Esophagus squamous epithelium (tissue), 5 donors: ENCODE measurements at places on chromosomes 4 and X.

DNA sequence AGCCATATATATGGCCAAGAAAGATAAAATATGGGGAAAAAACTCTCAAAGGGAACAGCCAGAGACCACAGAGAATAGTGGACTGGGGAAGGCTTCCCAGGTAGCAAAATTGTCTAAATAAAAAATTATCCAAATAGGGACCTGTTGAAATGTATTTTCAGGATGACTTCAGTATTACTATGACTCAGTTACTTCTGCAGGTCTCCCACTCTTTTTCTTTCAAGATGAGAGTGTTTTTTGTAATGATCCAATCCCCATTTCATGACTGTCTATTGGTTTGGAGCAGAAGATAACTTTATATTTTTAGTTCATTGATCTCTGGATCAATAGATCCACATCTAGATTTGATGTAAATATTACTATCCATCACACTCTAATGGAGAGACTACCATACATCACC, 372.1 kb upstream of the EMCN start:
- no peak for DNase-seq

- DNase-seq, result no peak
Observed at GRCh38 chrX:72272868-72273267, 4.2 kb downstream of the RPS4X start.

DNA sequence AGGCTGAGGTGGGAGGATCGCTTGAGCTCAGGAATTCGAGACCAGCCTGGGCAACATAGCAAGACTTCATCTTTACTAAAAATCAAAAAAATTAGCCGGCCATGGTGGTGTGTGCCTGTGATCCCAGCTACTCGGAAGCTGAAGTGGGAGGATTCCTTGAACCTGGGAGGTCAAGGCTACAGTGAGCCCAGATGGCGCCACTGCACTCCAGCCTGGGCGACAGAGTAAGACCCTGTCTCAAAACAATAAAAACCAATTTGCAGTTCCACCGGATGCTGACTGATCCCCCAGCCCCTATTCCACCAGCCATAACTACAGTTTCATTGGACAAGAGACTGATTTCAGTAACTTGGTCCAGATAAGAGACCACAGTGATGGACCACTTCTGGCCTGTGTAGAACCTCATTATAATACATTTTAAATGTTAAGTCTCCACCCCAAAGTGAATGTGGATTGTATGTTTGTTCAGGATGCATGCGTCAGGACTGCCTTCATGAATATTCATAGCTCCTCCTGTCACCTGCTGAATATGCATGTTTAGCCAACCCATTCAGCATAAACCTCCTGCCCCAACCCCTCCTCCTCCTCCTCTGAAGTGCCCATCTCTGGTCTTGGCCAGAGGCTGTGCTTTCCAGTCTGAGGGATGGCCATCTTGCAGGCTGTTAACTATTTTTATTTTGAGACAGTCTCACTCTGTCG, 2.3 kb upstream of the SLBP start:
- no peak for DNase-seq

- DNase-seq, result no peak
Observed at GRCh38 chr4:109649872-109650271, 53.4 kb downstream of the CASP6 start.

DNA sequence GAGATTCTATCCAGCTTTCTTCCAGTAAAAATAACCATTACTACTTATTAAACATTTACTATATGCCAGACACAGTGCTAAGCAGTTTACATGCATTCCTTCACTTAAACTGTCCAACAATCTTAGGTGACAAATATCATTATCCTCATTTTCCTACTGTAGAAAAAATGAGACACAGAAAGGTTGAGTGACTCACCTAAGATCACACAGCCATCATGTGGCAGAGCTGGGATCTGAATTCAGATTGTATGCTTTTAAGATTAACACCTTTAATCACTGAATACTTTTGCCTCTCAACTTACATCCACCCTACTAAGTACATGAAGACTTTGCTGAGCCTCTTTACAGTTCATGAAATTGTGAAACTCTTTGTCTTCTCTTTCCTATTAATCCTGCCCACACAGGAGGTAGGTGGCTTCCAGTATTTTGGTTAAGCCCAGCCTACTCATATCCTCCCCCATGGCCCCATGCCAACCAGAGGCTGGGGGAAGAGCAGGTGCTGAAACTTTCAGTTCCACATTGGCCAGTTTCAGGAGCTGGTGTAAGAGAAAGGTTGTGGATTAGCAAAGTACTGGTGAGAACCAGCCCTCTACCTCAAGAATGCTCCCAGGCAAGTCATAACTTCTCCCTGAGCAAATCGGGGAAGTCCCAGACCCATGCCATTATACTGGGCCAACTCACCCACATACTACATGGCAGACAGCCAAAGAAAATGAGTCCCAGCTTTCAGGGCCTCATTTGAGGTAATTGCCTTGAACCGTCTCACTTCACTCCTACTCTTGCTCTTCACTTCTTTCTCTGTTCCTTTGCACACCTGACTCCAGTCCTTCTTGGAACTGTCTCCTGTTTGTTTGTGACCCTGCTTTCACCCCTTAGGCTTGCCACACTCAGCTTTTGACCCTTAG, 211.1 kb downstream of the GUCY2F start:
- peak; percentile 0 for DNase-seq

DNA sequence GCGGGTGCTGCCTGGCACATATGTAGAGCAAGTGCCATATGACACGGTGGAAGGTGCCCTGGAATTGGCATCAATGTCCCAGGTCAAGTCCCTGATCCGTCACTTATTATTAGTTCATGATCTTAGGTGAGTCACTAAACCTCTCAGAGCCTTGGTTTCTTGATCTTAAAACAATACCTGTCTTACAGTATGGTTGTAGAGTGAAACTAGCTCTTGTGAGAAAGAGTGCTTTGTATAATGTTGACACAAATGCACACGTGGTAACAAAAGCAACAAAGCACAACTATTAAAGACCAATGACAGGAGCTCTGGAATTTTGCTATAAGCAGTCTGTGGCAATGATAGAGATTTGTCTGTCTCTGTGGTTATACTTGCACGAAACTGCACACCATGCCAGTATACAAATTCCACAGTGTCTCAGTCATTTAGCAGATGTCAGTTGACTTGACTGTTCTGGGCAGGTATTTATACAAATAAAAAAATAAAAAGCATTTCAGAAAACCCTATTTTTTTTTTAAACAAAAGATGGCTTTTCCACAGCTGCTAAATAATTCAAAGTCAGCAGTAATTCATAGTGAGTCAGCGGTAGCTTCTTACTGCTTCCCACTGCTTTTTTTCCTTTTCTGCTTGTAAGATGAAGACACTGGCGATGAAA, 19.7 kb upstream of the ACSL1 start:
- no peak for DNase-seq

GRCh38 chr4:5467111-5467510, 241.2 kb downstream of the EVC2 start:
- no peak for DNase-seq

DNA sequence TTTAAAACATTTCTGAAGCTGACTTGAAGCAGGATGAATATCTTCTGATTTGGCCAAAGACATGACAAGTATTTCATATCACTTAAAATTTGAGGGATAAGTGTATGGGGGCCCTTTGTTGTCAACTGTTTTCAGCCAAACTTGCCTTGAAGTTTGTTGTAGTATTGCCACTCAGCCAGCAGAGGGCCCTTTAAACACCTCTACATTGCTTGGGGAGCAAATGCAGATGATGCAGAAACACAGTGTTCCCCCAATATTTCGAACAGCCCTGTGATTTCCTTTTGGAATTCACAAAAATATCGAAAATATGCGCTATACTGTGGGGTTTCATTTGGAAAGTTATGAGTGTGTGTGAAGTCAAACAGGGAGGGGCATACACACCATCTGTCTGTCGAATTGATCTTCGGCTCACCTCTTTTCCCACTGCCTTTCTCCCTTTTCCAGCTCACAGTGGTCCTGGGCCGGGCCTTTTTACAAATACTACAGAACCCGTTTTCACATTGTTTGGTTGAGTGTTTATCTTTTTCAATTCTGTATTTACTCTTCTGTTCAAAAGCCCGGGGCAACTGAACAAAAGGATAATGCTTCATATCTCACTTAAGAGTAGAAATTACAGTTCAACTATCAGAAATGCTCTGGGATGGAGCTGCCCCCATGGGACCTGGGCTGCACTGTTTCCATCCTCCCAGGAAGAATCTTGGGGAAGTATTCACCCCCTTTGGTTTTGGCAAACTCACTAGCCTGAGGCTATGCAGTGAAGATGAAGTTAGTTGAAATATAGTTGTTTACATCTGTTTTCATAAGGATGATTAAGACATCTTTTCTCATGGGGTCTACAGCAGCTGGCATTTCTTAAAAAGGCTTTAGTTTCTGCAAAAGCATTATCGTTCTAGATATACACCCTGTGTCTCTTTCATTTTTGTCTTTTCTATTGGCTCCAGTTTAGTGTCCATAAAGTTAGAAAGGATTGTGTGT, 137.6 kb downstream of the EGF start:
- no peak for DNase-seq

- no peak for DNase-seq
Observed at GRCh38 chrX:105706041-105706440, 116.3 kb upstream of the NRK start.

- no peak for DNase-seq
Observed at GRCh38 chrX:137916090-137916746, 350.3 kb downstream of the ZIC3 start.

DNA sequence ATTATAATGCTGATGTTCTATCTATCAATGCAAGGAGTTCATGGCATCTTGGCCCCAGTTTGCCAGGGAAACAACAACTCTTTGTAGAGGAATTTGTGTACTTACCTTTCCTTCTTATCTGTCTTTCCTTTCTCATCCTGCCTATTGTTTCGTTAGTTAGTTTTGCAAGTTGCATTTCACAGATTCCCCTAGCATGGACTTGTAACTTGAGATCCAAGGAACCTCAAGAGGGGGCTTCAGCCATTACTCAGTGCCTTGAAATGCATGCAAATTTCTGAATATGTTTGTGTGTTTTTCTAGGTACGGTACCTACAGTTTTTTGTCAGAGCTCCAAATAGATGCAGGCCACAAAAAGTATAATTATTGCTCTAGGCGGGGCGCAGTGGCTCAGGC, 203.6 kb downstream of the LDB2 start:
- DNase-seq, result no peak

DNA sequence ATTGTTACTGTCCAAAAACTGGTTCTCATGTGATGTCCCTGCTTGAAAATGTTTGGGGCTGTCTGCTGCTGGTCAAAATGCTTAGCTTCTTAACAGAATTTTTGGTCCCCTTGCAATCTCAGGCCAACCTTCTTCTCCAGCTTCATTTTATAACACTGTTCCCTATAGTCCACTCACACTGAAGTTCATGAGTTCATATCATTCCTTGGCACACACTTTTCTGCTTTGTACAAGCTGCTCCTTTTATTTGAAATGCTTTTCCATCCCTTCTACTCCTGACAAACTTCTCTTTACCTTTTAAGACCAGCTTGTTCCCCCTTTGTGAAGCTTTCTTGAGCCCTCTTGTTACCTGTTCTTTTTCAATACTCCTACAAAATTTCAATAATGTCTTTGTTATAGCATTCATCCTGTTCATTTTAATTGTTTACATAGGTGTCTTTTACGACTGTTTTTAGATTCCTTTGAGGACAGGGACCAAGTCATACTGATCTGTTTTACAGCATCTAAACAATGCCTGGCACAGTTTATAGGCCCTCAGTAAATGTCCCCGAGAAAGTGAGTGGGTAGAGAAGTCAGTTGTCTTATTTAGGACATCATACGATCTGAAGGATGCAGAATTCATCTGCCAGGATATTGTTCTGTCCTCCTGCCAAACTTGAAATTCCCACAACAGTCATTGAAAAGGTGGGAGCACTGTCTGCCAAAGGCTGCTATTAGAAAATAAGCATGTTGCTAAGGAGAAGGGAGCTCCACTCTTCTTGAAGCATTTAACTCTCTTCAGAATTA, 134.4 kb upstream of the BMPR1B start:
- no peak for DNase-seq

DNA sequence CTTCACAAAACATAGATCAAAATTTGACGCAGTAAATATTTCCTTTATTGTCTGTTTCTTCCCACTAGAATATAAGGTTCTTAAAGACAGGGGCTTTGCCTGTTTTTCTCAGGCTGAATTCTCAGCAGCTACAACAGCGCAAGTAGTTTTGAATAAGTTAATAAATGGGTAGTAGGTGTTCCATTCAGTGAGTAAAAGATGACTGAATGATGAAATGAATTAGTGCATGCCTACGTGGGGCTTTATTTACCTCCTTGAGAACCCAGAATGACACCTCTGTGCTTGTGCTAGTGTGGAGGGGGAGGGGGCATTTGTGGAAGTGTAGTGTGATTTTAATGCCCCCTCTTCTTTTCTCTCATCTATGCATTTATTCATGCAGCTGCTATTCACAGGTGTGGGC, 278.9 kb downstream of the FBXW7 start:
- DNase-seq, result no peak
